ENCODE measurements at places on chromosomes 12 and 14.

DNA sequence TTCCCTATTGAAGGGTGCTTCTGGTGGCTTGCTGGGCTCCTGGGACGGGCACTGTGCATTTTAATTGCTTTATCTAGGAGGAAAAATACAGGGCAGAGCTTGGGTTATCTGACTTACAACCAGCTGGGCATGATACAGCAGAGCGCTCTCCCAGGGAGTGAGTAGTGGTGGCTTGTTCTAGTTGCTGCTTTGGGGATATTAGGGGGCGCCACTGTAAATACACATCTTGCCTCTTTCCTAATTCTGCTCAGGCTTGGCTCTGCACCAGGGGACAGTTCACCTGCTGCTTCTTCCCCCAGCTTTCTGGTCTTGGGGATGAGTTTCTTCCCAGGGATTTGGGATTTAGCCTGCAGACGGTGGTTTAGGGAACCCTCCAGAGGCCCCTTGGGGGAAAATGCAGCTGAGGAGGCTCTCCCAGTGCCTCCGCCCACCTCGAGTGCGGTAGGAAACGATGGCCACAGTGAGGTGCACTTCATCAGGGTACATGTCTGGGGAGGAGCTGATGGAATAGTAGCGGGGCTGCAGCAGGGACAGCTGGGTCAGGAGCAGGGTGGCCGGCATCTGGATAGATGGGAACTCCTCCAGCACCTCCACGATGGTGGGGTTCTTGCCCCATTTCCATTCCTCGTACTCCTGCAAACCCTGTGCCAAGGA lies 36.9 kb upstream of the FBXO21 start:
- no peak for DNase-seq

GRCh38 chr12:124018539-124018938 lies 45.5 kb downstream of the ZNF664 start:
- no peak for DNase-seq

- no peak for DNase-seq
Measured at GRCh38 chr14:32710231-32710671, 228.4 kb upstream of the NPAS3 start.

DNA sequence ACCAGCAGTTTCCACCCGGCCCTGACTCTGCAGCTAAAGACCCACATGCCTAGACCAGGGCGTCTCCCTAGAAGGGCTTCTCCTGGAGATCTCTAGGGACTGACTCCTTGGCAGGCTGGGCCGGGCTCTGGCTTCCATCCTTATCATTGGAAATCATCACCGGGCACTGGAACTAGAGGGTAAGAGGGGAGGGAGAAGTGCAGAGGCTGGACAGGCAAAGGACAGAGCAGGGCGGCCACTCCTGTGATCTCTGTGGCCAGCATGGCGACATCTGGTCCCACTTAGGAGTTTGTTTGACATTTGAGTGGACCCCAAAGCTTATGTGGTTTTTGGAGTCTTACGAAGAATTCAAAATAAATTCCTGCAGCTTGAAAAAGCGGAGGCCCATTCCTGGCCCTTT lies 7.1 kb downstream of the LTBP2 start:
- no peak for DNase-seq

DNA sequence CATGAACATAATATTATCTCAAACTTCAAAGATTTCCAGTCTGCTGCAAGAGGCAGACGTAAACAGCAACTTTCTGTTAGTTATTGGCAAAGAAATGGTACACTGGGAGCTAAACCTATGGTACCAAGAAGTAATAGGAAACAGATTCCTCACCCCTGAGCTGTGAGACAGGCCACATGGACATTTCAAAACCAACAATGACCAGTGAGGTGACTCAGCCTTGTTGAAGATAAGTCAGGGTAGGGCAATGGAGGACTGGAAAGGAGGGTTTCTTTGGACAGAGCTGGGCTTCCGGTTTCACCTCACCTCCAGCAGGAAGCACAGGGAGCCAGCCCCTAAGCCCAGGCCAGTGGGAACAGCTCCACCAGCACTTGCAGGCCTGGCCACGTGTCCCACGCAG lies 1320.5 kb downstream of the AACS start:
- DNase-seq: peak; percentile 56

GRCh38 chr12:30878024-30878423 lies 48.5 kb upstream of the TSPAN11 start:
- no peak for DNase-seq

GRCh38 chr12:92543840-92544239 lies 158.9 kb upstream of the PLEKHG7 start:
- DNase-seq: no peak
